Activated CD4-positive, alpha-beta T cell treated with anti-CD3 and anti-CD28 coated beads for 24 hours (primary cell): ENCODE measurements at places on chromosomes 6 and 20.

DNA sequence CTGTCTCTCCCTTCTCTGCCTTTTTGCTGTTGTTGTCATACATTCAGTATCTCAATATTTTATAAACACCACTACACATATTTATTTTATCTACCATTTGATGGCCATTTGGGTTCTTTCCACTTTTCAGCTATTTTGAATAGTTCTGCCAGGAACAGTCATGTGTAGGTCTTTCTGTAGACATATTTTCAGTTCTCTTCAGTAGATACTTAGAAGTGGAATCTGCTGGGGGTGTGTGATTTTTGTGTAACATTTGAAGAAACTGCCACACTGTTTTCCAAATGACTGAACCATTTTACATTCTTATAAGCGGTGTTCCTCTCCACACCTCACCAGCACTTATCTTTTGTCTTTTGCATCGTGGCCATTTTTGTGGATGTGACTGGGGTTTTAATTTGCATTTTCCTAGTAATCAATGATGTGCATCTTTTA, 197.7 kb downstream of the ARID1B start:
- no peak for DNase-seq

DNA sequence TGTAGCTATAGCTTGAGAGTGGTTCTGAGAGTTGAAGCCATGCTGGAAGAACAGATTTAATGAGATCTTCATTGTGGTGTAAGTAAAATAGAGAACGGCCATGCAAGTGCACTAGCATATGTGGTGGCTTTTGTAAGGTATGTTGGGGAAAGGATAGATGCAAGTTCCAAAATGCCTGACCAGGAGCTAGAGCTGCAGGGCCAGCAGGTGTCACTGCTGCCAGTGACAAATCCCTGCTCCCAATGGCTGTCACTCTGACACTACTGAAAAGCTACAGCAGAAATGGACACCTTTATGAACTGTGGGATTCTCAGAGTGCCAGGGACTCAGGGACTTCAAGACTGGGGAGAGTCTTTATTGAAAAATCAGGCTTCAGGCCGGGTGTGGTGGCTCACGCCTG, 23.1 kb upstream of the VIP start:
- DNase-seq = no peak

DNA sequence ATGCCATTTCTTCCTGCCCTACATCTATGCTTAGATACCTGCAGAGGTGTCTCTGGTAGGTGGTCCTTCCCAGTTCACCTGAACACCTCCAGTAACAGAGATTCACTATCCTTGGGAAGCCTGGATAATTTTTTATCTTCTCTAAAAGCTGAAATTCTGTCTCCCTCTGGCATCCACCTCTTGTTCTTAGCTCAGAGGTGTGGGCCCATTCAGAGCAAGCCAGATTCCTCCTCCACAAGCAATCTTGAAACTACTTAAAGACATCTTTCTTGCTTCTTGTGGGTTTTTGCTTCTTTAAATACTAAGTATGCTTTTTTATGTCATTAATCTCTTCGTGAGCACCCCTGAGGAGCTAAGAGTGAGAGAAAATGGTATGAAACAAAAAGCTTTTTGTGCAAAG, 10.4 kb upstream of the SNRPB2 start:
- no peak for DNase-seq

DNA sequence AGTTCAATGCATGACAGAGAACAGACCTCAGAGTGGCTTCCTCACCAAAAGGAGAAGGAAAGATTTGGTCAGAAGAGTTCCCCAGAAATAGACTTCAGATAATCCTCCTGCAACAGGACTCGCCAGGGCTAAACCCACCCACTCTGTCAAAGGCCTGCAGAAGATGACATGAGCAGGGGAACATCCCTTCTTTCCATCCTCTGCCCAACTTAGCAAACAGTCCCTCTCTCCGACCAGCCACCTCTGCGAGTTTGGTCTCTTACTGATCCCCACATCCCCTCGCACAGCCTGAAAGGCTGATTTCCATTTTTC, 7.5 kb downstream of the NFATC2 start:
- peak; percentile 18 for DNase-seq

- DNase-seq = no peak
Measured at GRCh38 chr6:30150671-30151395, 10.2 kb downstream of the TRIM10 start.
